ENCODE measurements at places on chromosomes 12 and 14.

GRCh38 chr12:81874586-81874985 lies 115.4 kb upstream of the PPFIA2 start:
- DNase-seq, result no peak

GRCh38 chr12:96383371-96383770 lies 16.9 kb downstream of the CDK17 start:
- DNase-seq, result no peak

- no peak for DNase-seq
These were observed 151.2 kb upstream of the DIO3 start for GRCh38 chr14:101410126-101410525.

- DNase-seq, result no peak
These were observed 29.8 kb downstream of the GPRC5D start for GRCh38 chr12:12922191-12922616.

- peak; percentile 61 for DNase-seq
These were observed 108.3 kb downstream of the CRADD start for GRCh38 chr12:93785249-93786010.

DNA sequence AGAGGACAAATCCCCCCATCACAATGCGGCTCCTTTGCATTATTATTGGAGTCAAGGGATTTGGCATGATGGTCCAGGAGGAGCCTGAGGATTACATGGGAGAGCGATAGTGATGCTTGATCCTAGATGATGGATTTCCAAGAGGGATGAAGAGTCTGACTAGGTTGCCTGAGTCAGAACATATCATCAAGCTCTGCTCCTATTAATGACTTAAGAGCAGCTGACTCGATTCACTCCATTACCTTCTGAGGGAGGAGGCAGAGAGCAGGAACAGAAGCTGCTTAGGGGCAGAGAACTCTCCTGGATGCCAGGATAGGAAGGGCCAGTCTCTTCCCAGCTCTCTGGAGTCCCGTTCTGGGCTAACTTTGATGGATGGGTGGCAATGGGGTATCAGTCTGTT lies 54.0 kb upstream of the CISTR start:
- DNase-seq, result no peak

- DNase-seq, result no peak
These were observed 72.9 kb upstream of the DDX11 start for GRCh38 chr12:31000751-31001150.

DNA sequence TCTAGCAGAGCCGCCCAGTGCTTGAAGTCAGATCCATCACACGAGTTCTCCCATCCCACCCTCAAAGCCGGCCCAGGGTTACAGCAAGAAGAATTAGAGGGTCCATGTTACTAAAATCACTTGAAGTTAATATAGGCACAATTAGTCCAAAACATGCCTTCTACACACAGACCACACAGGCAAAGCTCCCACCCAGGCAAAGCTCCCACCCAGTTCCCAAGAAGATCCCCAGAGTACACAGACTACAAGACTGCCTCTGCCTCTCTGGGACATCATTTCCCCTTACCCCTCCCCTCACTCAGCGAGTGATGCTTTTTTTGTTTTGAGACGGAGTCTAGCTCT lies 3.3 kb downstream of the GLI1 start:
- DNase-seq, result no peak

GRCh38 chr12:32532422-32532821 lies 133.1 kb downstream of the FGD4 start:
- DNase-seq, result no peak

DNA sequence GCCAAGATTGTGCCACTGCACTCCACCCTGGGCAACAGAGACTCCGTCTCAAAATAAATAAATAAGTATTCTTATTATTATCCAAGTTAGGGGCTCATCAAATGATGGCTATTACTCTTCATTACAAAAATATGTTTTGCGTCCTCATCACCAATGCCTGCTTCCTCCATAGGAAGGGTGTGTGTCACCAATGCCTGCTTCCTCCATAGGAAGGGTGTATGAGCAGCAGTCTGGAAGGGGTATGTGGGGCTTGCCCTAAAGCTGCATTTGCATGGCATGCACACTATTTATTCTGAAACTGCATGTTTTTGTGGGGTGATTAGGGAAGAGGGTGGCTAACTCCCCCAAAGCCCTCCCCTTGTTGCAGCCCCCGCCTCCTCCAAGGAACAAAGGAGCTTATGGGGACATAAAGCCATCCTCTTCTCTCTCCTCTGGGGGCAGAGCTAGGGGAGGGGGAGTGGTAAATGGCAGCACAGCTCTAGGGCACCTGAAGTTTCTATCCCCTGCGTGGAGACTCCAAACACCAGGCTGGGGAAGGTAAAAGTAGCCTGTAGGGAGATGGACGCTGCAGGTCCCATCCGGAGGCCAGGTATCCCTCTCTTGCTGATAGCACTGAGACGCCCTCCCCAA lies 1.3 kb downstream of the CAMKK2 start:
- no peak for DNase-seq

GRCh38 chr12:49161092-49161795 lies 27.6 kb downstream of the TUBA1A start:
- DNase-seq, result no peak

DNA sequence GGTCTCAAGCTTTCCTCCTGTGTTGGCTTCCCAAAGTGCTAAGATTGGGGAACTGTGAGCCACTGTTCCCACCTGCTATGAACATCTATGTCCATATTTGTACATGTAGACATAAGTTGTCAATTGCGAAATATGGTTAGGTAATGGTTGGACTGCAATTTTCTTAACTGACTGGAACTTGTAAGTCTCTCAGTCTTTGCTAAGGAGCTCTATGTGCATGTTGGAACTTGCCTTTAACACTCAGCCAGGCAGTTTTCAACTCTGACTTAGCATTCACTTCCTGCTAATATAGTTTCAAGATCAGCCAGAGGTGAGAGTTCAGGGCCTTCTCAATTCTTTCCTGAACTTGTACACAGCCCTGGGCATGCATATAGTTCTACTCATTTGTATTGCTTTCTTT lies 44.5 kb upstream of the EEA1 start:
- no peak for DNase-seq

DNA sequence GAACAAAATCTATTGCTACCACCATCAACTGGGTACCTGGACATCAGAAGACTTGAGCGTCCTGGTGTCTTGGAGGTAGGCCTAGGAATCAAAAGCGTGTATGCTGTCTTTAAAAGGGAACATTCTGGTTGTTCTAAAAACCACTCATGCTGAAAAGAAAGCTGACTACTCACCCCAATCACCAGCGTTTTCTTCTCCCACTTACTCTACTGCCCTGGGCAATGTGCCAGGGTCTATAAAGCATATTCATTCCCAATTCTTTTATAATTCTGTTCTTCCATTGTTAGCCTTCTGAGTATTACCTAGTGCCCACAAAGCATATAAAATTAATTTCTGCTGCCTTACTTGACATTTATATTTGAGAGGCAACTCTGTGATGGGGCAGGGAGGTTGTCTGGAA lies 133.4 kb downstream of the KCNA5 start:
- no peak for DNase-seq

- no peak for DNase-seq
These were observed 106.8 kb downstream of the BBS10 start for GRCh38 chr12:76241371-76241770.

- no peak for DNase-seq
These were observed 4.0 kb downstream of the SIX1 start for GRCh38 chr14:60645126-60645741.

- no peak for DNase-seq
These were observed 49.1 kb upstream of the MEG3 start for GRCh38 chr14:100776681-100777365.

DNA sequence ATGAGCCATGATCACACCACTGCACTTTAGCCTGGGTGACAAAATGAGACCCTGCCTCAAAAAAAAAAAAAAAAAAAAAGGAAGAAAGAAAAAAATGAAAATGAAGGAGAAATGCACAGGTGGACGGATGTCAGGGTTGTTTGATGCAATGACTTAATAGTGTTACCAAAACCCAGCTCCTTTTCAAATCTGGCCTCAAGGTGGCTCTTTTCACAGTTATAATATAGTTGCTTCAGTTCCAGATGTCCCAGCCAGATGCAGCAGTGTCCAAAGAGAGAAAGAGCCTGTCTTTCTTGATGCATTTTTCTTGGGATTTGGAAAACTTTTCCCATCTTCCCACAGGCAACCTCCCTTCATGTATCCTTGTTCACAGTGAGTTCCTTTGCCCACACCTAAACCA lies 36.5 kb downstream of the KCNMB4 start:
- DNase-seq, result no peak
